ENCODE measurements at places on chromosomes 2 and 18.

DNA sequence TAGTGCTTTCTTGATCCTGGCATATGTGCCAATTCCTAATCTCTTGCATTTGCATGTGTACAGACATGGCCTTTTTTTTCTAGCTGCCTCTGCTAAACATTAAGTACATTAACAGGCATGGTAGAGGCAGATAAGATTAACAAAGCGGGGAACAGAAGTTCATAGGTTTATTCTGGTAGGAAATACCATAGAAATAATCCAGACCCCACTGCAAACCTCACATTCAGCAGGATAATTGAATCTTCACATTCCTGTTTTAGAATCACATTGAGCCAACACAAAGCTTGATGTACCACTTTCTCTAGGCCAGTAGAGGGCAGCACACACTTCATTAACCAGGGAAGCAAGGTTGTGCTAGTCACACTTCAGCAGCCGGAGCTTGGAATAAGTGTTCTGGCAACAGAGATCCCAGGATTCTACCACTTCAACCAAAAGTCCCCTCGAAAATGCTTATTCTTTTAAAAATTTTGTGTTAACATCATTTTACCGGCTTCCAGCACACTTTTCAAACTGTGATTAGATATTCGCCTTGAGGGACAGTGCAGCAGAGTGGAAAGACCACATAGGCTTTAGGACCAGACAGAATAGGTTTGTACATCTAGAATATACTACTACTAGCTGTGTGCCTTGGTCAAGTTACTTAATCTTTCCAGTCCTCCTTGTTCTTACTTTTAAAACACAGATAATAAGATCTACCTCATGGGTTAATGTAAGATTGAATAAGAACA is 420.2 kb upstream of the CHST9 start:
- DNase-seq = peak; percentile 60

DNA sequence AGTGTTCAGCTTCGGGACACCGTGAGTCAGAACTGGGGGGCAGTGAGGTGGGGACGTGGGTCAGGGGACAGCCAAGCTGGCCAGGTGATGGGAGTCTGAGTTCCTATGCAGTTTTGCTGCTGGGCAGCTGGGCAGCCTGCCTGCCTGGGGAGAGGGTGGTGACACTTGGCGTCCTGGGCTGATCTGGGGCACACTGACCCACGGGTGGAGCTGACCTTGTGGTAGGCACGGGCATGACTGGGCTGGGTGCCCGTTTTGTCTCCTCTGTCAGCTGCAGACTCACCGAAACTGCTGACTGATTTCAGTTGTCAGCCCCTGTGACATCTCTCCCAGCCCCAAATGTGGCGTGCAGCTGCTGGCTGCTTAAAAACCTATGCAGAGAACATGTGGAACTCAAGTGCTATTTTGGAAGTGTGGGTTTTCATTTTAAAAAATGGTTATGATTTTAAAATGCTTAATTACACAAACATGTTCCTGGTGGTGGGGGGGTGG is 32.6 kb upstream of the E2F6 start:
- no peak for DNase-seq

DNA sequence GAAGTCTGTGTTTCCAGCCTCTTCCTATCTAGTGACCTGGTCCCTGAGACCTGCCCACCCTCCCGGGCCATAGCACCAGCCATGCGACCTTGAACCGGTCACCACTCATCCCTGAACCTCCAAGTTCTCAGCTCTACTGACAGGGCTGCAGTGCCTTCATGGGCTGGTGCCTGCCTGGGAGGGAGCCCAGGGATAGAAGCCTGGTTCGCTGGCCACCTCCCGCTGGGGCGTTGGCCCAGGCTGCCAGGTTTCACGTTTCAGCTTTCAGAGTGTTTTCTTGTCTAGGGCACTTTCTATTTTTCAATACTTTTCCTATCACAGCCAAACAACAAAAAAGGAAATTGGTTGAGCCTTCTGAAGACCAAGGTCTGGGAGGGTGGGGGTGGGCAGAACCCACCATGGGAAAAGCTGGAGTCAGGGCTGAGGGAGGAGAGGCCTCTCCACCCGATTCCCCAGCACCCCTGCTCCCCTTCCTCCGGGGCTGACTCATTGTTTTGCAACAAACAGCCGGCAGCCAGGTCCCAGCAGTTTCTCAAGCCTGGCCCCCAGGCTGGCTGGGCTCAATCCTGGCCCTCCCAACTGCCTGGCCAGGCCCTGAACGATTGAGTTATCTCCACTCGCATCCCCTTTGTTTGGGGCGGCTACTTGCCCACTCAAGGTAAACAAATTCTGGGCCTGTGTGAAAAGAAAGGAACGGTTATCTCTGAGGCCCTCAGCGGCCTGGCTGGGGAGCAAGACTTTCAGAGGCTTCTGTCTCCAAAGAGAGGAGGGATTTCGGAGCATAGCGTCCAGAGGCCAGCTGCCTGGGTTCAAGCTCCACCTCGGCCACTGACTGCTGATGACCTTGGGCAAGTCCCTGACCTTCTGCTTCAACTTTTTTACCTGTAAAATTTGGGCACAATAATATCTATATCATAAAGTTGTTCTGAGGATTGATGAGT is 47.5 kb downstream of the ZFP36L2 start:
- no peak for DNase-seq

- DNase-seq = no peak
Observed at GRCh38 chr2:102226612-102227391, 40.0 kb downstream of the IL1RL2 start.

Data from iPS DF 19.7 (cell line).